ENCODE measurements at places on chromosomes 11 and 22. TPM values are rescaled to one million over a fixed set of nuclear protein-coding genes. Genes with fewer than 3 reads are reported as not detected.

FOLR2 gene
- total RNA-seq, result not detected

CARD16 gene
- total RNA-seq, result 0.30 TPM

APOA4 gene
- total RNA-seq, result not detected

C1QTNF4 gene
- not detected for total RNA-seq

OR52A1 gene
- not detected for total RNA-seq

CWF19L2 gene
- total RNA-seq, result 3.7 TPM

TMEM191C gene
- total RNA-seq, result 0.30 TPM

GLYATL2 gene
- not detected for total RNA-seq

ARHGAP32 gene
- total RNA-seq, result 2.8 TPM

APLNR gene
- not detected for total RNA-seq

NNMT gene
- total RNA-seq, result 715 TPM

SGSM1 gene
- total RNA-seq, result not detected

C11orf87 gene
- not detected for total RNA-seq

HEPN1 gene
- total RNA-seq, result not detected

Measured in MG63 (cell line).